ENCODE measurements at places on chromosomes 1 and 21.

DNA sequence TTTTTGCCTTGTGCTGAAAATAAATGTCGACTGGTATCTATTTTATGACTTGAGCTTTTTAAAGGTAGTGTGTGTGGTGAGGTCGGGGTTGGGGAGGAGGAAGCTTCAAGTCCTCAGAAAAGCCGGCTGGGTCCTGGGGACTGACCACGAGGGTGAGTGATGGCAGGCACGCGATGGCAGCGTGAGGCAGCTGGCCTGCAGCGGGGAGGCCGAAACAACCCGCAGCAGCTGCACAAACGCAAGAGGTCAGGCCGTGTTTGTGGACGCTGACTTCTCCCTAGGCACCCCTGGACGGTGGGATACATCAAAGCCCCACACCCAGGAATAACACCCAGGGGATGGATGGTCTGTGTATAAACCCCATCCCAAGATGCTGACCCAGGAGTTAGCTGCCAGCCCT lies 51.4 kb downstream of the ZBTB18 start:
- no peak for DNase-seq

DNA sequence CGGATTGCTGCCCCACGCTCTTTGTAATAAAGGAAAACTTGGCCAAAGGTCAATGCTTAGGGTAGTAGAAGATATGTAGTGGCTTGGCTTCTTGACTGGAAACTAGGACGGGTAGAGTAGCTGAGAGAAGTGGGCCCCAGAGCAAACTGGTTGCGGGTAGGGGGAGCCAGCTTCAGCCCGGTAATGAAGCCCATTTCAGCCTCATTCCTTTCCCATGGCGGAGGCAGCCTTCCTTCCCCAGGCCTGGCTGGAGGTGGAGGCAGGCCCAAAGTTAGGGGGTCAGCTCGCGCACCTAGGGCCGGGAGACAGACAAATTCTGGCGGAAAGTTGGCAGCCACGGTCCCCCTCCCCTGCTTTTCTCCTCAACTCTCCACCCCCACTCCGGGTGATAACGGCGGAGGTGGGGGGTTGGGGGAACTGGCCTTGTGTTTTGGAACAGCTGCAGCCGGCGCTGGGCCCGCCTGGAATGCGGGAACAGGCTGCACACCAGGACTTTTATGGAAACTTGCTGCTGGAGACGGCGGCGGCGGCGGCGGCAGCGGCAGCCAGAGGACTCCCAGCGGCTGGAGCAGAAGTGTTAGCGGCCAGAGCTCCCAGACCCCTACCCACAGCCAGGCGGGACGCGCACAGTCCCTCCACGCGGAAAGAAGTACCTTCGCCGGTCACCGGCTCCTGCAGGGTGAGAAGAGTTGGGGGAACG lies at the start of gene NEXN:
Gene NEXN, plus strand, starts transcription at position 544 of the 700 bp plus-strand sequence. CDS start 27,483 bp downstream, outside the sequence.
- DNase-seq: peak; percentile 89

DNA sequence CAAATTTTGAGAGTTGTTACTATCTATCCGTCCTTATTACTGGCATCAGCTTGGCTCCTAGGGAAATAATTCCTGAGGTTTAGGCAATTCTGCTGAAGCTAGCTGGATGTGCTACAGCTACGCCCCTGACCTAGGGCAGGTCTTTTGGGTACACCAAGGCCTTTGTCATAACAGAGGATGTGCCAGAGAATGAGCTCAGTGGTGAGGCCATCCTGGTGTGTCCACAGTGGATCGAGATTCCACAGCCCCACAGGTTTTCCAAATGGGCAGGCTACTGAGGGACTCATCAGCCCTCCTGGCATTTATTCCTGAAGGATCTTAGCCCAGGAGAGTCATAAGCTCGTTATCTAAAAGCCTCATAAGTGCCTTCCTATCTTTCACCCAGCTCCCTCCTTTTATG lies 475.2 kb upstream of the USP24 start:
- no peak for DNase-seq

GRCh38 chr1:79791488-79792218 lies 785.1 kb upstream of the ADGRL4 start:
- no peak for DNase-seq

GRCh38 chr1:37240897-37241296 lies 206.6 kb upstream of the GRIK3 start:
- DNase-seq: no peak

- DNase-seq: no peak
Observed at GRCh38 chr1:114338191-114338890, 172.7 kb downstream of the TRIM33 start.

DNA sequence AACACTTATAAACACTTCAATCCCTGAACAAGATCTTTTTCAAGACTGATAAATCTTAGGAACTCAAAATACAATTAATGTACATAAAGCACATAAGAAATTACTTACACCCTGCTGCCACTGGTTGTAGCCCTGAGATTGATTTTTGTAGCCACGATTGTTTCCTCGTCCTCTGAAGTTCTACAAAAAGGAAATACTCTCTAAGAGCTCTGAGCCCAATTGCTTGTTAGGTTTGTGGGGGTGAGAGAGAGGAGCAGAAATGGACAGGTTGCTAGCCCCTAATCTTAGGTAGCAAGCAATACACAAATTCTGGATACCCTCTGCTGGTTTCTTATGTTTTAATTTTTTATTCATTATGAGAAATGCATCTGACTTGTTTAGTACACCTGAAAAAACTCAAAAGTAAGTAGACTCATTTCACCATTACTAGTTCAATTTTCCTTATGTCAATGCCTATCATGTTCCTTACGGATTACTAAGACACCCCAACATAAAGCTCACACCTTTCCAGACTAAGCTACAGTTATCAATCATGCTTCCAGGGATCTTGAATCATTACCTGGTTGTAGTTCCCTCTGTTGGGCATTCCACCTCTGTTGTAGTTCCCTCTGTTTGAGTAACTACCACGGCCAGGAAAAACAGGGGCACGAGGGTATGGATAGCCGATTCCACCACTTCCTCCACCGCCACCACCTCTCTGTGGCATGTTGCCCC lies 9.3 kb downstream of the HNRNPU start:
- DNase-seq: no peak

DNA sequence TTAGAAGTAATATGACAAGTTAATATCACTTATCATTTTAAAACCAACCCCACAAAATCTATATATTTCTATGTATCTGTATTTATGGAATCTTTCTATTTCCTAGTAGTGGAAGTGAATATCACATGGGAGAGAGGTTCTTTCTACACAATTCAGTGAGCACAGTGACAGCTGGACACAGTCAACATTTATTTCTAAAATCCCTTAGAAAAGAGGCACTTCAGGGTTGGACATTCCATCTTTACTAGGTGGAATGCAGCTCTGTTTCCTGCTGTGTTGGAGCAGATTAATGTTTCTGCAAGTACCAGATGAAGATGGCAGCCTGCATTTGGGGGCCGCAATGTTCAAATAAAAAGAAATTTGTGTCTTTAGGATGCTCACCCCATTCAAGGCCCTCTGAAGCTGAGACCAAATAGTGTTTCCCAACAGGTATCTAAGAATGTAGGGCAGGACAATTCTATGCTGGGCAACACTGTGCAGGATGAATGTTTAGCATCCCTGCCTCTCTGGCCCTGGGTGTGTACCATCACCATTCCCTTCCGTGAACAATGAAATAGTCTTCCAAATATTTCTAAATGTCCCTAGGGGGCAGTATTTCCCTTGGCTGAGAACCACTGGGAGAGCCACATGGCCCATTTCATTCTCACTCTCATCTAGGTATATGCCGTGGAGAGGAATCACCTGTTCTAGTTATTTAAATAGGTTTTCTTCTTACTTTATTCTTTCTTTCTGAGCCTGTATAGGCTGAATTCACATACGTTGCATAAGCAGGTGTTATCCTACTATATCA lies 394.8 kb downstream of the PRDM2 start:
- DNase-seq: no peak

GRCh38 chr1:21663951-21664805 lies 5.0 kb downstream of the RAP1GAP start:
- peak; percentile 51 for DNase-seq

GRCh38 chr21:34697826-34698225 lies 29.0 kb downstream of the CLIC6 start:
- DNase-seq: no peak

GRCh38 chr1:2471587-2472001 lies 4.5 kb upstream of the PLCH2 start:
- no peak for DNase-seq

Measured in ecto neural progenitor cell (in vitro differentiated cells).